ENCODE measurements at places on chromosomes 11 and 22.

- DNase-seq, result no peak
Measured at GRCh38 chr11:108901359-108901758, 236.5 kb downstream of the DDX10 start.

- DNase-seq, result no peak
Measured at GRCh38 chr11:2215230-2215560, 43.6 kb upstream of the TH start.

DNA sequence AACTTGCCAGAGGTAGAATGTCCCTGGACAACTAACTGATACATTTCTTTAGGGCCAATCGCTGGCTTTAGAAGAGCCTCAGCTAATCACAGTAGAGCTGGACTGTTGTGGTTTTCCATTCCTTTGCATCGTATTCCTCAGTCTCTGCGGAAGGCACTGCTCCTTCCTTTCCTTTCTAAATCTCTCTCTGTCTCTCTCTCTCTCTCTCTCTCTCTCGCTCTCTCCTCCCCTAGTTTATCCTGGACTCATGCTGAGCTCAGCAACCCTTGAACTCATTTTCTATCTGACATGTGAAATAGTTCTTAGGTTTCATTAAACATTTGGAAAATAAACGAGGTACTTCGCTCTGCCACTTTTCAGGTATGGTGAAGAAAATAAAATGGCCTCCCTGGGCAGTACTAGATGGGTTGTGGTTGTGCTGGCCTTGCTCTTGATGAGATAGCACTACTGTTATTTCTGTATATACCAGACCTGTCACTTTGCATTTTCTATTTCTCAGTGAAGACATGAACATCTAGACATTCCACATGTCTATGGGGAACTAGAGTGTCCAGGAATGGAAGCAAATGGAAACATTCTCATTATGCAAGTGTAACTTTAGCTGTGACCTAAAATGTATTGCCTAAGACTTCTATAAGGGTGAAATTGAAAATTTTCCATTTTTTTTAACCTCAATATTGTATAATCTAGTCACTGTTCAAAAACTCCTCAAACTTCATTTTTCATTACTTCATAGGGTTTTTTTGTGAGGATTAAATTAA is 12.0 kb upstream of the SESN3 start:
- DNase-seq, result no peak

DNA sequence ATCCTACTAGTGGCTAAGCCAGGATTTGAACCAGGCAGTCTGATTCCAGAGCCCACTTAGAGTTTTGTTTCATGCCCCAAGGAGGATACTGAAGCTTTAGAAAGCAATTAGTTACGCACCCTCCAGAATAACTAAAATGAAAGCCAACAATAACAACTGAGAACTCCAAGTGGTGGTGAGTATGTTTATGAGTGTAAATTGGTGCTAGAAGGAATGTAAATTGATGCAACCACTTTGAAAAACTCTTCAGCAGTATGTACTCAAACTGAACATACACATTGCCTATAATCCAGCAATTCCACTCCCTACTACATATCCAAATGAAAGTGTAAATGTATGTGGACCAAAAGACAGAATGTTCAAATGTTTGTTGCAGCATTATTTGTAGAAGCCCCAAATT is 6.7 kb upstream of the ARL14EP start:
- DNase-seq, result no peak

- no peak for DNase-seq
Measured at GRCh38 chr11:61378713-61379313, 13.6 kb upstream of the TMEM216 start.

DNA sequence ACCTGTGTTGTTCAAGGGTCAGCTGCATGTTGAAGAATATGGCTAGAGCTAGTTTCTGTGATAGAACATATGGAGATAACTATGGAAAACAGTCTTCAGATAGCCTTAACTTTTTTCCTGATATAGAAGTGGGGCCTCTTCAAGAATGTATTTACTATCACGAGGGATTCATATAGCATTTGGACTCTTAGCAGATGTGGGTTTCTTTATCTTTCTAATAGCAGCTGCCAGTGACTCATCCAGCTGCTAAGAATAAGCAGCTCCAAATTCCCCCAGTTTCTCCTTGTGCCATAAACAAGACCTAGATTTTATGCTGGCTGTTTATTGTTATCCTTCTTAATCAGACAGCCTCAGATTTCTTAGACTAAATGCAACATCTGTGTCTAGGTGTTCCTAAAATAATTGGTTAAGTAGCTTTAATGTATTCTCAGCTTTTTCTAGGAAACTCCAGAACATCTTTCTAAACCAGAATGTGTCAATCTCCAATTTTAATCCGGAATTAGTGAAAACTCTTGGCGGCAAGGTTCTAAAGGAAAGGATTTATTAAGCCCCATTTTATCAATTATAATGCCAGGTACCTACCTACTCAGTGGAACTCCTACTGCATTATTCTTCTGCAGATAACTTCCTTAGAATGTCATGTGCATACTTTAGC is 119.8 kb downstream of the CSTPP1 start:
- no peak for DNase-seq

- no peak for DNase-seq
Measured at GRCh38 chr11:113166280-113166679, 148.1 kb upstream of the TTC12 start.

DNA sequence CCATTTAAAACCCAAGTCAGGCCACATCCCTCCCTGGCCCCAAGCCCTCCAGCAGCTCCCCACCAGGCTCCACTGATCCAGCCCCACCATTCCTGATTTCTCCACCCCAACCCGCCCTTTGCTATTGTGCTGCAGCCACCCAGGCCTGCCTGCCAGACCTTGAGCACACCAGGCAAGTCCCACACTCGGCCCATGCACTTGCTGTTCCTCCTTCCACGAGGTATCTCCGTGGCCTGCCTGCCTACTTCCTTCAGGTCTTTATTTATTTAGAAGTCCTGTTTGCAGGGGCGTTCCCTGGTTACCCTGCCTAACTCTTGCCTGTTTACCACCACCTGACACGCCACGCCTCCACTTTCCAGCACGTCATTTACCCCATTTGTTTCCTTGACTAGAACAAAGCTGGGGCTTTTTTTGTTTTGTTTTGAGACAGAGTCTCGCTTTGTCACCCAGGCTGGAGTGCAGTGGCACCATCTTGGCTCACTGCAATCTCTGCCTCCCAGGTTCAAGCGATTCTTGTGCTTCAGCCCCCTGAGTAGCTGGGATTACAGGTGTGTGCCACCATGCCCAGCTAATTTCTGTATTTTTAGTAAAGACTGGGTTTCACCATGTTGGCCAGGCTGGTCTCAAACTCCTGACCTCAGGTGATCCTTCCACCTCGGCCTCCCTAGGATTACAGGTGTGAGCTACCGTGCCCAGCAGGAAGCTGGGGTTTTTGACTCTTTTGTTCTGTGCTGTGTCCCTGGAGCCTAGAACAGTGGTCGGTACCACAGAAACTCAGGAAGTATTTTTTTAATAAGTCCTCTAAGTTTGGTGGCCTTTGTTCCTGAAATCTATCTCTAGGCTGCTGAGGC is 6.7 kb downstream of the CENPM start:
- DNase-seq, result peak; percentile 87

- DNase-seq, result peak; percentile 10
Measured at GRCh38 chr11:43944761-43945311, 2.4 kb downstream of the C11orf96 start.

DNA sequence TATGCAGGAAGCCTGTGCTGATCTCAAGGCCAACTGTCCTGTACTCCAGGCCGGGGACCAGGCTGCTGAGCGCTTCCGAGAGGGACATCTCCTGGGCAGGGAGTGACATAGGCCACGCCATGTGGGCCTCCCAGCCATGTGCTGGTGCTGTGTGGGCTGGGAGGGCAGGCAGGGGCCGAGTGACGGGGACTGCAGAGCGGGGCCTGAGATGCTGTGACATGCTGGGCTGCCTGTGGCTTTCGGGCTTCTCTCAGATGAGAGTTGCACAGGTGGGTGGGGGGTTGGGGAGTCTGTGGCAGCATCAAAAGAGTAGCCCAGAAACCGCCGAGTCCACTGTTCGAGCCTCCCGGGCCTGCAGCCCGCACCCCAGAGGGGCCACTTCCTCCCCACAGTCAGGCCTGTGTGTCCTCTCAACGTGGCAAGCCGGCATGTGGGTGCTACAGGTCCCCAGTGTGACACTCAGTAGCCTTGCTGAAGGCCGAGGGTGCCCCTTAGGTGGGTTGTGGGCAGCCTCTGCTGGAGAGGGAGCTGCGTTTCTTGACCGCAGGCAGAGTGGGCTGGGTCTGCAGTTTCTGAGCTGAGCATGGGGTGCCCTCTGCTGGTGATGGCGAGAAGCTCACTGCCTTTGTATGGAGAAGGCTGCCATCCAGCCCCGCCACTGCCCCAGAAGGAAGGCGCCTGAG is 101.2 kb downstream of the BCR start:
- peak; percentile 54 for DNase-seq

GRCh38 chr11:10930972-10931760 is 73.3 kb upstream of the ZBED5 start:
- no peak for DNase-seq

DNA sequence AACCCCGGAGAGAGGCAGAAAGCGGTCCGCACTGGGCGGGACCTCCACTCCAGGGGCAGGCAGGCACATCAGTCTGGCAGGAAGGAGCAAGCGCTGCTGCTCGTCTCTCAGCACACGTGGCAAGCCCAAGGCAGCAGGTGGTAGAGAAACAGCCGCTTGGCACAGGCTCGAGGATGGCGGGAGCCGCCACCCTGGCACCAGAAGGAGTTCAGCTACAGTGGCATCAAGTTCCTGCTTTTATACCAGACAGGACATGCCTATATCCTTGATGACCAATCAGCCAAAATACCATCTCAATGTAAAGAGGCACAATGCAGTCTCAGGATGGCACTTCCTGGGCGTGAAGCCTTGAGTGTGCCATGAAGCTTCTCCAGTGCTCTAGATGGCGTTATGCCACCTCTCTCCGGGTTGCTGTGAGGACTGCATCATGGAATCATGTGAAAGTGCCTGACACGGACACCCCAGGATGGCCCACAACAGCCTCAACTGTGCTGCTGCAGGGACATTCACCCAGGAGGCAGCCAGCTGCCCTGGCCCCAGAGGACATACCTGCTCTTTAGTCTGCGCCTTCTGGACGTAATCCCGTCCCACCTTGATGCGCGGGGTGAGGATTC is 64.8 kb downstream of the APOL1 start:
- no peak for DNase-seq

GRCh38 chr22:46824980-46825544 is 62.6 kb downstream of the TBC1D22A start:
- DNase-seq, result no peak

- DNase-seq, result no peak
Measured at GRCh38 chr11:115286614-115287013, 217.6 kb downstream of the CADM1 start.

DNA sequence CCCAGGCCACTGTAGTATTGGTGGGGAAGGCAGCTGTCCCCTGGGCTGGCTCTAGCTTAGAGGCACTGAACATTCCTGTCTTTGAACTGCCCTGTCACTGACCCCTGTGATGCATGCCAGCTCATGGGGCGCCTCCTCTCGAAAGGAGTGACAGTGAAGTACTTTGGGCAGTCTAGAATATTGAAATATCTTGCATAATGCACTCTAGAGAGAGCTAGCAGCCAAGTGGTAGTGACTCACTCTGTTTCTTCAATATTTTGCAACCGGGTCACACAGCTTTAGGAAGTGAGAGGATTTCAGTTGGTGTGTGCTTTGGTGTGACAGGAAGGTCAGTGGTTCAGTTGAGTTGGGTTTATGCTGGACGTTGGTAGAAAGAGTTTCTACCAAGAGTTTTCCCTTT is 35.5 kb upstream of the ST14 start:
- DNase-seq, result no peak

DNA sequence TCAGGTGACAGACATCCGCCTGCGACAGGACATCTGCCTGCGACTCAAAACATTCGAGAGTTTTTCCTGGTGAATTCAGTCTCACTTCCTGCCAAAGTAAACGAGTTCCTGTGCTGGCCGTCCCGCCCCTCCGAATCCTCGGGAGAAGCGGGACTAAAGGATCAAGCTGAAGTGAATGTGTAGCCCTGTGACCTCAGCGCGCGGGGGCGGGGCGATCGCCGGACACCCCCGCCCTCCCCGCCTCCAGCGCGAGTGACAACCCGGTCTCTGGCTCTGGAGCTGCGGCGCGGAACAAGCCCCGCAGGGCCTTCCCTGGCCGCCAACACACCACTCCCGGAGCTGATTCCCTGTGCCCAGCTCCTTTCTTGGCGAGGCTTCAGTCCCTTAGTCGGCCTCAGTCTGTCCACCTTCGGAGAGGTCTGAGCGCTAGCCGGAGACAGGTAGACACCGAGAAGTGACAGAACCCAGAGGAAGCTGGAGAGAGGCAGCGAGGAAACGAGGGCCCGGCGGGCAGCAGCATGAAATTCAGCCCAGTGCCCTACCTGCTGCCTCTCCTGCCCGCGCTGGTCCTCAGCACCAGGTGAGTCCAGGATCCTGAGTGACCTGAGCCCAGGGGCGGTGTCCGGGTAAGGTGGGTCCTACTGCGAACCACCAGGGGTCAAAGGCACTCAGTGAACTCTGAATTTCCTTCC is 766.4 kb upstream of the LUZP2 start:
- DNase-seq, result no peak

GRCh38 chr22:39622881-39623367 is 52.4 kb downstream of the CACNA1I start:
- DNase-seq, result peak; percentile 56

- DNase-seq, result no peak
Measured at GRCh38 chr11:128506999-128507611, 80.3 kb downstream of the ETS1 start.

- DNase-seq, result no peak
Measured at GRCh38 chr11:16985297-16985696, 28.9 kb downstream of the PLEKHA7 start.

DNA sequence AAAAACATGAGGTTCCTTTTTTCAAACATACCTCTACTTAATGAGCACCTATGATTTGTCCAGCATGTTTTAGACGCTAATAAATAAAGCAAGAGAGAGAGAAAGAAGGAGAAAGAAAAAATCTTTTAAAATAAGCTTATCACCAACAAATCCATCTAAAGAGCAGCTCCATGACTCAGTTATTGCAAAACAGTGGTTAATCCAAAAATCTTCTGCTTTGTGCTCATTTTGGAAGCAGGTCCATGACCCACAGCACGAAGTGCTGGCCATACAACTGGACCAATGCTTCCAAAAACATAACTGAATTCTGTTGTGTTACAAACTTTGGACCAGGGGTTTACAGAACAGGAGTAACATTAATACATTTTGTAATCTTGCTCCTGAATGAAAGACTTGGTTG is 696.6 kb downstream of the KCNA4 start:
- DNase-seq, result no peak

- DNase-seq, result peak; percentile 63
Measured at GRCh38 chr11:59556115-59556916, 45.0 kb downstream of the OR4D9 start.

- DNase-seq, result no peak
Measured at GRCh38 chr22:27705408-27706080, 96.0 kb downstream of the MN1 start.

- DNase-seq, result no peak
Measured at GRCh38 chr11:44582641-44583352, 17.3 kb downstream of the CD82 start.

GRCh38 chr11:6925636-6926207 is 504 bp upstream of the ZNF215 start:
- DNase-seq, result no peak

GRCh38 chr22:20926243-20926642 is 9.0 kb downstream of the CRKL start:
- no peak for DNase-seq

GRCh38 chr22:25630447-25630846 is 66.0 kb downstream of the GRK3 start:
- no peak for DNase-seq

GRCh38 chr11:20355221-20356219 is 8.0 kb upstream of the HTATIP2 start:
- no peak for DNase-seq

Measured in stimulated activated CD4-positive, alpha-beta T cell treated with anti-CD3 and anti-CD28 coated beads, Interleukin-15, amount 100 ng/mL, for 1 hour (primary cell).